Amniotic epithelial cell (primary cell): ENCODE measurements at places on chromosomes 2 and 18.

- DNase-seq, result no peak
Measured at GRCh38 chr2:69067866-69068265, 54.9 kb downstream of the ANTXR1 start.

- DNase-seq, result no peak
Measured at GRCh38 chr18:58308463-58308862, 264.4 kb downstream of the NEDD4L start.

DNA sequence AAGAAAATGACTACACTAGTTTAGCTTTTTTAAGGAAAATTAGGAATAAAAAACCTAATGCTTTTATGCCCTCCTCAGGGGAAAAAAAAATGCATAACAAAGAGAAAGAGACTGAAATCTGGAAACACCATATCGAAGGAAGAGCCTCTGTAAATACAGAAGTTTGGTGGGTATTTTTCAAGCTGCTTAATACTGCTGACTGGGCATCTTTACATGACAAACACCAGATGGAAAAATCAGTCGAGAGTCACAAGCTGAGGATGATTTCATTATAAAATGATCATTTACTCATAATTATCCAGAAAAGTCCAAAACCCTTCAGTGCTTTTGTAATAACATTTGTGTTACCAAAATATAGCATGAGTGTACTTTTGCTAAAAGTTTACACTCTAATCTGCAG, 1600.7 kb upstream of the ACVR2A start:
- no peak for DNase-seq

DNA sequence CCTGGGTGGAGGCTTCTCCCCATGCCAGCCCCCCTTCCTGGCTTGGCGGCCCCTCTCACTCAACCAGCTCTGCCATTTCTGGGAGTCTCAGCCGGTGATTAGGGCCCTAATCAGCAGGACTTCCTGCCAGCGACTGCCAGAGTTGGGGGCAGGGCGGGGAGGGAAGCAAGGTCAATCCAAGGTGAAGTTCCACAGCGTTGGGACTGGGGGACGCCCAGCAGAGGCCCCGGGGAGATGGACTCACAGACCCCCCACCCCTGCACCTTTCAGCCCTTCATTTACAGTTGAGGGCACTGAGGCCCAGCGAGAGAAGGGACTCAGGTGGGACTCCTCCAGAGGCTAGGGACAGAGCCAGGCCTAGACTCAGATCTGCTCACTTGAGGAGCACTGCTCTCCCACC, 65.3 kb downstream of the TNS1 start:
- DNase-seq, result no peak

DNA sequence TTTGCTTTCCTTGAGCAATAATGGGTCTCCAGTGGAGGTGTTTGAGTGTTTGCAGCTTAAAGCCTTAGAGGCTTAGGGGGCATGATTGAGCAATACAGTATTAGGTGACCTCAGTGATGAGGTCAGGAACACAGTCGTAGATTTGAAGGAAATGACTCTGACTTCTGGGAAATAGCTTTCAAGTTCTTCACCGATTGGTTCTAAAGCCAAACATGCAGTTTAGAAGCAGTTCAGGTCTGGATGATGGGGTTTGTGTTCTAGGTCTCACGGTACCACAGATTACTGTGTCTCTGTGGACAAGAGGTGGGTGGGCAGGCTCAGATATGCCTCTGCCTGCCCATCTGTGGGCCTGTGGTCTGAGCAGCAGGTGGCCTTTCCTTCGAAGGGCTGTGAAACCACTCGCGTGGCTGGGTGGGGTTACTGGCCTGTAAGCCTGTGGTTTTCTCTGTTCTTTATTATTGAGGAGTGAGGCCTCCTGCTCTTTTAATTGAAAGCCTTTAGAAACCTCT, 7.8 kb downstream of the MTHFD2 start:
- DNase-seq, result peak; percentile 83

- DNase-seq, result no peak
Measured at GRCh38 chr2:203685789-203686420, 20.5 kb upstream of the CD28 start.

- no peak for DNase-seq
Measured at GRCh38 chr2:14340703-14341102, 291.8 kb upstream of the LRATD1 start.

GRCh38 chr2:168155046-168155445, 92.3 kb downstream of the STK39 start:
- peak; percentile 32 for DNase-seq

GRCh38 chr2:68588589-68588988, 54.8 kb upstream of the PROKR1 start:
- no peak for DNase-seq

DNA sequence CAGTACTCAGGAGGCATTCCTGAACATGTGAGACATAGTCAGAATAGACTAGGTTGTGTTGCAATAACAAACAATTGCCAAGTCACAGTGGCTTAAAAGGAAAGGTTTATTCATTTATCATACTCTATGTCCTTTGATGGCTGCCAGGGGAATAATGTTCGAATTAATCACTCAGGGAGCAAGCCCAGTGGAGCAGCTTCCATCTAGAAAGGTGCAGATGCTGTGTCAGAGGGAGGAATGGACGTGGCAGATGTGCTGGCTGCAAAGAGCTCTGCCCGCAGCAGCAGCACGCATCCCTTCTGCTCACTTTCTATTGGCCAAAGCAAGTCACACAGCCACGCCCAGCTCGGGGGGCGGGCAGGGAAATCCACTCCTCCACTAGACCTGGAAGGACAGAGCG, 105.9 kb upstream of the AQP4 start:
- no peak for DNase-seq

DNA sequence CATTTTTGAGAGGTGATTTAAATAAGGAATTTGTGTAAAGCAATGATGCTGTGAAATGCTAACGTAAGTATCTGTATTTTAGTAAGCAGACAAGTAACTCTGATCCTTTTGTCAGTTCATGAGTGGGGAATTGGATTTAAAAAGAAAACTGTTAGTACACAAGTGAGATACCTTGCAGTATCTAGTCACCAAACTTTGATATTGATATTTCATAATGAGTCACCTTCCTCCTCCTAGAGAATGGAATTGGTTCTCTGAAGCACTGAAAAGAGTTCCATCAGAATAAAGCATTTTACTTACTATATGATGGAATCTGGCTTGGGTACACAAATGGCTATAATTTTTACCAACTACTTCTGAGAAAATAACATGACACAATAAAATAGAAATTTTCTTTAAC, 232.2 kb downstream of the ZNF804A start:
- no peak for DNase-seq

DNA sequence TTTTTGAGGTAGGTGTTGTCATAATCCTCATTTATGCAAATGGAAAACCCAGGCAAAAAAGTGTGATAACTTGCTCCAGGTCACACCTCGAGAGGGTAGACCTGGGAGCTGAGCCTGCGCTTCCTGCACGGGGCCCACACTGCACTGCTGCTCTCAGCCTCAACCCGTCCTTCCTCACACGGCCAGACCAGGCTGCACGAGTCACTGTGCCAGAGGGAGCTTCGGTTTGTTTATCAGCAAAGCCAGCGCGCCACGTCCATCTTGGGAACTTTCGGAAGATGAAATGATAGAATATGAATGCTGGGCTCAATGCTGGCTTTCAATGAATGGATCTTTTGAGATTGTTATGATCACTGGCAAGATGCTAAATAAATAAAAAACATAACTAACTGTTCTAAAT, 14.4 kb downstream of the COPS9 start:
- no peak for DNase-seq

- DNase-seq, result no peak
Measured at GRCh38 chr2:29782549-29783458, 138.6 kb downstream of the ALK start.

GRCh38 chr2:78992807-78993517, 32.5 kb upstream of the REG3G start:
- DNase-seq, result no peak

GRCh38 chr2:37417321-37417720, 72.9 kb downstream of the QPCT start:
- DNase-seq, result peak; percentile 31

- no peak for DNase-seq
Measured at GRCh38 chr2:162710287-162710890, 128.2 kb downstream of the KCNH7 start.

DNA sequence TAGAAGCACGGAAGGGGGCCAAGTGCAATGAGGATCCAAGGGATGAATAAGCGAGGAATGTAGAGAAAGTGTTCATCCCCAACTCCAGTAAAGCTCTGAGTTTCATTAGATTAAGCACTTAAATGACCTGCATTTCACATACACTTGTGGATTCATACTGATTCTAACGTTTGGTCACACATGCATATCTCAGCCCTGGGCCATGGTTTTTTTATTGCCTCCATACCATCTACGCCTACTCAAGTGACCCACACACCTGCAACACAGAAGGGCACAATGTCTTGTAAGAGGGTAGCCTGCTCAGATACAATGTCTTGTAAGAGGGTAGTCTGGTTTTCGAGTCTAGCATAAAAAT, 566 bp upstream of the MRPS5 start:
- DNase-seq, result no peak

- no peak for DNase-seq
Measured at GRCh38 chr2:28030600-28030999, 140.1 kb downstream of the BABAM2 start.

- no peak for DNase-seq
Measured at GRCh38 chr2:155026651-155027174, 328.2 kb downstream of the KCNJ3 start.

- peak; percentile 16 for DNase-seq
Measured at GRCh38 chr2:209629597-209629996, 142.0 kb upstream of the UNC80 start.

GRCh38 chr2:176986487-176986886, 226.1 kb upstream of the HNRNPA3 start:
- no peak for DNase-seq

DNA sequence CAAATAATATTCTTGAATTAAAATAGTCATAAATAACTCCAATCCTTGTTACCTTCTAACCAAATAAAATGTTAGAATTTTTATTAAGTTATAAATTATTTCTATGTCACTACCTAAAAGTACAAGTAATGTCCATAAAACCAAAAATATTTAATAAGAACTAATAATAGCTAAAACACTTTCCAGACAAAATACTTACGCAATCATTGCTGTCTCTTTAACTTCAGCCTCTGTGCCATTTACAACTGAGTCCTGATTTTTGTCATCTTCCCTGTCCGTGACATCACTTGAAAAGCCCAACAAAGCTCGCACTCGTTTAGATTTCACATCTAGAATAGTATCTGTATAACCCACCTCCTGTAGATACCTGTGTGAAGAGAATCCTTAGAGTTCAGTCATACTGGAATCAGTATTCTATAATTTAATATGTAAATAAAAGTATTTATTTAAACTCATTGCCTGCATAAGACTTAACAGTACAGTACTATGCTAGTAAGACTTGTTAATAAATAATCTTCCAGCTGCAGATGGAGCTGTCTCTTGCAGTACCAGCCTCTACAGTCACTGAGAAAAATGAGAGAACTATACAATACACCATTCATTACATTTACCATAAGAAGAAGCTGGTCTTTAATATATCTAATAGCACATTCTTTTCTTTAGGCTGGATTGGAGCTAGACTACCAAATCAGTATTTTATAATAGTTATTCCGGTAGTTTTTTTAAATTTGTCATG, 63.8 kb downstream of the STRN start:
- no peak for DNase-seq
